ENCODE measurements at places on chromosomes 13 and 19.

DNA sequence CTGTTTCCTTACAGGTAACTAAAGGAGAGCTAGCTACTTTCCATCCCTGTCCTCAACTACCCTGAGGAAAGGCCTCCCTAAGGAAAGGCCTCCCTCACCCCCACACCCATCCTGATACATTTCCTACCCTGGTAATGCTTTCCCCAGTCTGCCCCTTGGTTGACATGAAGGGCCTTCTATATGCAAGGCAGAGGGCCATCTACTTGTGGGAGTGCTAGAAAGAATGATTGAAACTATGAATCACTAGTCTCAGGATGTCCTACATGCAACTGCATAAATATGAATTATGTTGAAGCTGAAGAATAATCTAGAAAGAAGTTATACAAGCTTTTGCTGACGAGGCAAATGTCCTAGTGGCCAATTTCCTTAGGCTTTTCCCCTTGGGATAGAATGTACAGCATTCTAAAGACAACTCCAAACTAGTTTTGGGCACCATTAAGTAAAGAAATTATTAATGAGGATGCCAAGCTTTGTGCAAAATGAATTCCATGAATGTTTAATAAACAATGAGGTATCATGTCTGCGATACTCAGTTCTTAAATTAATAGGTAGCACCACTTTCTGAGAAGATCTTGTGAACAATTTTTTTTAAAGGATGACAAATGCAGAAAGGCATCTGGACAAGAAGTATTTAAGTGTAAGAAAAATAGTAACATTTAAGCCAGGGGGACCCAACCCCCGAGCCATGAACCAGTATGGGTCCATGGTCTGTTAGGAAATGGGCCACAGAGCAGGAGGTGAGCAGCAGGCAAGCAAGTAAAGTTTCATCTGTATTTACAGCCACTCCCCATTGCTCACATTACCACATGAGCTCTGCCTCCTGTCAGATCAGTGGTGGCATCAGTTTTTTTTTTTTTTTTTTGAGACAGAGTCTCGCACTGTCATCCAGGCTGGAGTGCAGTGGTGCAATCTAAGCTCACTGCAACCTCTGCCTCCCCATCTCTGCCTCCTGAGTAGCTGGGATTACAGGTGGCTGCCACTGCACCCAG, 223.0 kb downstream of the LHFPL6 start:
- DNase-seq: no peak

DNA sequence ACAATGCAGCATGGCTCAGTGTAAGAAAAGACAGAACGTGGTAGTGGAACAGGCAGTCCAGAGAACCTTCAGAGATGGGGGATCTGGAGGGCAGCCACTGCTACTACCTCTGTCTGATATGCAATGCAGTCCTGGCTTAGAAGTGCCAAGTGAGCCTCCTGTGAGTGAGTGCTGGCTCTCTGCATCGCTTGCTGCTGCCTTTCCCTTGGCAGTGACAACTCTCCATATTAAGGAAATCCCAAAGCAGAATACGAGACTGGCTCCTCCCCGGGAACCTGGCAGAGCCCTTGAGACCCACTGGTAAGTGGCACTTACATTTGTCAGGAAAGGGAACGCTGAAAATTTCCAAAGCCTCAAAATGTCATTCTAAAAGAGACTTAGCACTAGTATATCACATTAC, 7.5 kb downstream of the DOCK9 start:
- DNase-seq: no peak

DNA sequence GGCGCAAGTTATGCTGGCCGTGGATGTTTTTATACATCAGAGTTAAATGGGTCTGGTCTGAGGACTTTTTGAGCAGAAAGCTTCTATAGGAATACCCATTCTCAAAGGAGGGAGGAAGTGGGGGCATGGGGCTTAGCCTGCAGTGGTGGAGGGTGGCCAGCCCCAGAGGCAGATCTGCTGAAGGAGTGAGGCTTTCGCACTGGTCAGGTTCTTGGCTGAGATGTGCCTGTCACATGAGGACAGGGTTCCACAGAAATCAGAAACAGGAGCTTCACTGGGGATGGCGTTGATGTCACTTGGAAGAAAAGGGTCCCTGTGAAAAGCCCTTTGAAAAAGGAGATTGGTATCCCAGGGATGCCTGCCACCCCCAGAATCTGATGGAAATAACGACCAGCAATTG, 100.7 kb upstream of the MCF2L start:
- DNase-seq: no peak

DNA sequence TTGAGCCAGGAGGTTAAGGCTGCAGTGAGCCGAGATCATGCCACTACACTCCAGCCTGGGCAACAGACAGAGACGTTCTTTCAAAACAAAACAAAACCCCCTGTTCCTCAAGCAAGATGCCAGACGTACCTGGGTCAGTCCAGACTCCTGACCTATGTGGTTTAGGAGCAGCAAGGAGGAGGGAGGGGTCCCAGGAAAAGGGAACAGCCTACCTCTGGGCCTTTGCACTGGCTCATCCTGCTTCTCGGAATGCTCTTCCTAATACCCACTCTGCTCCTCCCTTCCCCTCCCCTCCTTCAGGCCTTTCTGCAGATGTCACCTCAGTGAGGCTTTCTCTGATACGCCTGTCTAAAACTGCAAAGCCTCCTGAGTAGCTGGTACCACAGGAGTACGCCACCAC, 9.5 kb downstream of the RINL start:
- no peak for DNase-seq

GRCh38 chr13:30128095-30128494, 179.3 kb downstream of the KATNAL1 start:
- no peak for DNase-seq

- no peak for DNase-seq
Observed at GRCh38 chr19:38946229-38947010, 15.7 kb downstream of the MRPS12 start.

- DNase-seq: no peak
Observed at GRCh38 chr13:26752671-26753070, 7.9 kb downstream of the GPR12 start.

- DNase-seq: no peak
Observed at GRCh38 chr13:92719868-92720267, 506.7 kb upstream of the GPC6 start.

DNA sequence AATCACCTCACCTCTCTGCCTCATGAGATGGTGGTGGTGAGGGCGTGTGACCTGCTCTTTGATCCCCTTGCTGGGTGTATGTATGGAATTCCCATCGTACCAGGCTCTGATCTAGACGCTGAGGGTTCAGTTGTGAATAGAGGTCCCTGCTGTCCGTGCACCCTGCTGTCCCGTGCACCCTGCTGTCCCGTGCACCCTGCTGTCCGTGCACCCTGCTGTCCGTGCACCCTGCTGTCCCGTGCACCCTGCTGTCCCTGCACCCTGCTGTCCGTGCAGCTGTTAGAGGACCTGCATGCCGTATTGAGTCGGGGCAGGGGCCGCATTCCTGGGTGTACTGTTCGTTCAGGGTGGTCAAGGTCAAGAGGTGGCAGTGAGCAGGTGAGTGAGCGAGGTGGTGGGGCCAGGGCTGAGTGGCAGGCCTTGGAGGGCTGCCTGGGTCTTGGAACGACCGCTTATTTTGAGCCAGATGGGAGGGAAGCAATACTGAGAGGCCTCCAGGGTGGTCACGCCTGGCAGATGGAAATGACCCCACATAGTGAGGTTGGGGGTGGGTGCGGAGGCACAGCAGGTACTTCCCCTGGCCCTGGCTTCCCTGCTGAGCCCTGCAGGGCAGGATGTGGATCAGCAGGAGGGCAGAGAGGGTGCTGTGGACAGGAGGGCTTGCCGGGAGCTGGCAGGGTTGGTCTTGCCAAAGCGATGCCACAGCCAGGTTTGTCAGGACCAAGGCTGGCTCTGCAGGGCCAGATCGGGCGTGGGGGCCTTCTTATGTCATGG, 4.6 kb upstream of the EPN1 start:
- no peak for DNase-seq

DNA sequence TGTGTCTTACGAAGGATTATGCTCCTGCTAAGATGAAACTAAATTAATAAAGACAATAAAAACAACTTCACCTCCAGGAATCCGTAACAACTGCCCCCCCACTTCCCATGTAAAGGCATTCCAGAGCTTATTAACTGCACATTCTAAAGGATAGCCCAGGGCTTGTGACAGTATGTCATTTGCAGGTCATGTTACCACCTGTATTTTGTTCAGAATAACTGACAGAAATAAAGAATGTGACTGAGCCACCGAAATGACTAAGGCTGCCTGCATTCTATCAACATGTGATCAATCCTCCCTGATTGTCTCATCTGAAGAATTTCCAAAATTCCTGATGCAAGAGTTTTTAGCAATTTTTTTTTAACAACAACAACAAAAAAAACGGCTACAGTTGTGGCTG, 117.2 kb downstream of the MIPEP start:
- no peak for DNase-seq

- no peak for DNase-seq
Observed at GRCh38 chr13:98619556-98619955, 42.6 kb upstream of the STK24 start.

GRCh38 chr19:2271234-2272103, 10.5 kb downstream of the PEAK3 start:
- peak; percentile 55 for DNase-seq

DNA sequence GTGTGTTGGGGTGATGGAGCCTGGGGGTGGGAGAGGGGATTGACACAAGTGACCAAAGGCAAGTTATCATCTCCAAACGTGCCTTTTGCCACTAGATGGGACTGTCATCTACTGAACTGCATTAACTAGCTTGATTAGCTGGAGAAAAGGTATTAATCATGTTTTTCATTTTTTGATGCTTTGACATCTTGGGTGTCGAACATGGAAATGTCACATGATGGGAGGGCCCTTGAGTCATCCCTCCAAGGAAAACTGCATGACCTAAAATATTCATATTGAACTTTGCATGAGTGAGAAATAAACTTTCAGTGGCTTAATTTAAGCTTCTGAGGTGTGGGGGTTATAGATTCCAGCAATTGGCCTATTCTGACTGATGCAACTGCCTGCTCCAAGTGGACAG, 73.3 kb downstream of the ALOX5AP start:
- no peak for DNase-seq

- peak; percentile 19 for DNase-seq
Observed at GRCh38 chr19:28667348-28667977, 545.5 kb downstream of the UQCRFS1 start.

GRCh38 chr19:21117041-21117907, 24.6 kb upstream of the ZNF431 start:
- no peak for DNase-seq

GRCh38 chr19:48396016-48396823, 2.8 kb downstream of the GRIN2D start:
- peak; percentile 35 for DNase-seq

DNA sequence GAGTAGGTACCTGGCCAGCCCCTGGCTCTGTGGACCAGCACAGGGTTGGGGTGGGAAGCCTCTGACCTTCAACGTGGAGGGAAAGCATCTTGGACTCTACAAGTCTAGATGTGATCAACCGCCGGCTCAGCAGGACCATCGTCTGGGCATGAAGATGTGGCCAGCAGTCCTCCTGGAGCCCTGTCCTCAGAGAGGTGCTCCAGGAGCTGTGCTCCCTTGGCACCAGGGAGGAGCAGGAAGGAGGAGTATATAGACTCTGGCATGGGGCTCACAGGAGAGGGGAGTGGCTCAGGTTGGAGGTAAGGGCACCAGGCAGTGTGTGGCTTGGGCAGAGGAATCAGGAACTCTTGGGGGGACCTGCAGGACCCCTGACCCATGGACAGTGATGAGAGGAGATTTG, 18.3 kb upstream of the ISYNA1 start:
- DNase-seq: no peak

DNA sequence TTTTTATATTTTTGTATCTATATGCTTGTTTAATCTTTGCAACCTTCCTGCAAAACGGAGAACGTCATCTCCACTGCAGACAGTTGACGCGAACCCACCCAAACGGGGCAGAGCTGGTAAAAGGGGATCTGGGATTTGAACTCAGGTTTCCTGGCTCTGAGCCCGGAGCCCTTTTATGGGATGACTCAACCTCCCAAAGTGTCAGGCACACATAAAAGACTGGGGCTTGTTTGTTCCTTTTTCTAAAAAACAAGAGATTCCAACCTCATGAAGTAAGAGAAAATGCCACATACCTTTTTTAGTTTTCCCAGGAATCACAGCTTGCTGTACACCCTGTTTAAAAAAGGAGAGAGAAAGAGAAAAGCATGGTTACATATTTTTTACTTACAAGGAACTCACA, 78.9 kb downstream of the GADD45B start:
- no peak for DNase-seq

DNA sequence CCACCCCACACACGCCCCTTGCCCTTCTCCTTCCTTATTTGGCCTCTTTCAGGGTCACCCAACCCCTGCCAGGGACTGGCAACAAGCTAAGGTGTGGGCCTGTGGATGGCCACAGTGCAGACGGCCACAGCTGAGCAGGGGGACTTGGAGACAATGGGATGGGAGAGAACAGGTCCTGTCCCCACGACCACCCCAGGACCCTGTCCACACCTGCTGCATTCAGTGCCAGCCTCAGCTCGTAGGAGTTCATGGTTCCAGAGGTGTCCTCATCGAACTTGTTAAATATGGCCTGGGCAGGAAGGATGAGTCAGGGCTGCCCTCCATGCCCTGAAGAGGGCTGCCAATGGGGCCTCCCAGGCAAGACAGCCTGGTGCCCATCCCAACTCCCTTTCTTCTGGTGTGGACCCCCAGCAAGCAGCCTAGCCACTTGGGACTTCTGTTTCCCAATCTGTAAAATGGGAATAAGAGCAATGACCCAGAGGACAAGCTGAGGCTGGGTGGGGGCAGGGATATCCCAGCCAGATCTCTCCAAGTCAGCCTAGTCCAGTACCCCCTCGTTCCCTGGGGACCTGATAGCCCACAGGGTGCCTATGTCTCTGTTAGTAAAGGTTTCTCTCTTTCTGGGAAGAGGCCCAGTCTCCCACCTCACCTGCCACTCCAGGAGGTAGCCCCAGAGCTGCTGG, 10.6 kb downstream of the CAPN12 start:
- no peak for DNase-seq

DNA sequence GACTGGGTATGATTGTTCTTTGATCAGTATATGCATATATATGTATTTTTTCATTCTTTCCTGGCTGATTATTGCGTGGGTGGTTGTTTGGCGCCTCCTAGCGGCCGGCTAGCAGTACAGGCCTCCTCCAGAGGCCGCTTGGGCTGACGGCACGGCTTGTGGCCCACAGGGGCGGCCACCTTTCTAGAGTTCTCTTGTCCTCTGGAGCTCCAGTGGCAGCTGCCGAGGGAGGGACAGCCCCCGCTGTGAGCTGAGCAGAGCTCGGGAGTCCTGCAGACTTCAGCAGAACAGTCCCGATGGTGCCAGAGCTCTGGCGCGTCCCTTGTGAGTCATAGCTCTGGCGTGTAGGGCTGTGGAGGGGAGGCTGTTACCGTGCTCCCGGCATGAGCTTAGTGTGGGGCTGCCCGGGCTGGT, 22.5 kb upstream of the ZNF429 start:
- DNase-seq: peak; percentile 32

GRCh38 chr13:40812102-40812501, 22.7 kb downstream of the SLC25A15 start:
- no peak for DNase-seq

DNA sequence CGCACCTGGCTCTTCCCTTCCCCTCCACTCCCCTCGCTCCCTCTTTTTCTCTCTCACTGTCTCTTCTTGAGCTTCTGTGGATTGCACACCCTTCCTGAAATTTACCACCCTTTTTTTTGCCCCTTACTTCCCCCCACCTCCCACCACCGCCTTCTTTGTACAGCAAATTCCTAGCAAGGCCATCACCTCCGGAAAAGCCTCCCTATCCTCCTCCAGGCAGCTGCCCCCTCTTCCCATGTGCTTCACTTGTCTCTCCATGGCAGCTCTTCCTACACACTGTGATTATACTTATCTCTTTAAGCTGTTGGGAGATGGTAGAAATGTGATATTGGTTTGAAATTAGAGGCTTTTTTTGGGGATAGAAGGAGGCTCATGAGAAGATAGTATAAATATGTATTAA, 28.3 kb upstream of the KCTD4 start:
- DNase-seq: no peak
